Urinary bladder (tissue), 4 donors: ENCODE measurements at places on chromosomes 4 and X. TPM values are rescaled to one million over a fixed set of nuclear protein-coding genes. Genes with fewer than 3 reads are reported as not detected.

Gene ADH7
- total RNA-seq, result not detected

Gene RTL9
- total RNA-seq, result 0.48 TPM

Gene GAGE2A
- total RNA-seq, result not detected

Gene HDX
- 15.9 TPM for total RNA-seq

Gene HTN3
- total RNA-seq, result not detected

Gene GUCY1A1
- total RNA-seq, result 104 TPM

Gene ZNF182
- 11.3 TPM for total RNA-seq

Gene BBS12
- total RNA-seq, result 5.8 TPM

Gene MAGEA10
- total RNA-seq, result not detected

Gene JADE3
- total RNA-seq, result 9.0 TPM

Gene DMP1
- total RNA-seq, result not detected

Gene IQSEC2
- 6.6 TPM for total RNA-seq

Gene BEX5
- total RNA-seq, result 1.2 TPM
